ENCODE measurements at places on chromosomes 1 and 21.

DNA sequence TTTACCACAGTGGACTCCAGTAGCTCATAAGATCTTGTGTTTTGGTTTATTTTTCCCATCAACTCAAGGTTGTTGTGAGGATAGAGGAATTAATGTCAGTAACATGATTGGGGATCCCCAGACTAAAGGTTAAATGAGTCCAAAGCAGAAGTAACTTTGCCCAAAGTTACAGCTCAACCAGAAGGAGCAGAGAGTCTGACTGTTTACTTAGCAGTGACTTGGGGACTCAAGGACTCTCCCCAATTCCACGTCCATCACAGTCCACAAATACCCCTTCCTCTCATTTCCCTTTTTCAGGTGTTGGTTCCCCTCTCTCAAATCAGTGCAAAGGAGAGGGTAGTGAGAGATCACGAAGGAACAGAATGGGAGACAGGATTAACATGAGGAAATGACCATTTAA, 4.0 kb upstream of the ETV3 start:
- DNase-seq: no peak

GRCh38 chr1:111509997-111510375, 6.6 kb upstream of the ADORA3 start:
- DNase-seq: no peak

DNA sequence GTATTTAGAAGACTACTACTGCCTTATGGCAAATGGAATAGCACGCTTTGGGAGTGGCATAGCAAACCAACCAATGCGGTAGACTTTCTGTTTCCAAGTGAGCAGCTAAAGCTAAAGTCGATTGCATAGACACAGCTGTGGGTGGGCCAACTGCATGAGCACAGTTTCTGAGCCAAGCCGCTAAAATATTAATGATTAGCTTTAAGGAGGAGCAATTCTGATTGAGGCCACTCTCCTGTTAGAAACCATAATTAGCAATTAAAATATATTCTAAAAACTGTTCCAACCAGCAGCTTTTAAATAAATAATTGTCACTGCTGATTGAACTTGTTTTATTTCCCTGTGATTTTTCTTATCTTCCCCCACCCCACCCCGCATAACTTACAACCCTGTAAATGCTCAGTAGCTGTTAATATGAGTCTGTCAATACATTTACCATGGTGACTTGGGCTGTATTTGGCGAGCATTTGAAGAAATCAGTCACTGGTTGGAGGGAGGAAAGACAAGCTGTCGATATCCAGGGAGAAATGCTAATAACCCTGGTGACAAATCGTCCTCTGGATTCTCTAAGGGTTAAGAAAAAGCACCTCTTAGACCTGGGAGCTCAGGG, 32.2 kb downstream of the RNF220 start:
- DNase-seq: no peak

GRCh38 chr1:37255136-37255795, 219.1 kb upstream of the ZC3H12A start:
- DNase-seq: peak; percentile 34

DNA sequence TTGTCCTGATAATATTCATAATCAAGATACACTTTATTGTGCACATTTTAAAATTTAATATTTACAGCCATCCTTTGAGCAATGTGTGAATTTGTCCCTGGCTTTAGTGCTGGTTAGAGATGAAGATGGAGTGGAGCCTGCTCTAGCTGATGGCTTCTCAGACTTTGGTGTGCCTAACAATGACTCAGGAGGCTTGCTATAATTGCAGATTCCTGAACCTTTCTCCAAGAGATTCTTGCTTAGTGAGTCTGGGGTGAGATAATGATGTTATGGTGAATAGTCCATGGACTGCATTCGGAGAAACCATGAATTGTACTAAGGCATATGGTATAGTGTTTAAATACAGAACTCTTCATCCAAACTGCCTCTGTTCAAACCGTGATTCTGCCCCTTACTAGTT, 307.1 kb downstream of the PAPPA2 start:
- peak; percentile 56 for DNase-seq

GRCh38 chr1:88039240-88039639, 644.8 kb upstream of the PKN2 start:
- DNase-seq: no peak

DNA sequence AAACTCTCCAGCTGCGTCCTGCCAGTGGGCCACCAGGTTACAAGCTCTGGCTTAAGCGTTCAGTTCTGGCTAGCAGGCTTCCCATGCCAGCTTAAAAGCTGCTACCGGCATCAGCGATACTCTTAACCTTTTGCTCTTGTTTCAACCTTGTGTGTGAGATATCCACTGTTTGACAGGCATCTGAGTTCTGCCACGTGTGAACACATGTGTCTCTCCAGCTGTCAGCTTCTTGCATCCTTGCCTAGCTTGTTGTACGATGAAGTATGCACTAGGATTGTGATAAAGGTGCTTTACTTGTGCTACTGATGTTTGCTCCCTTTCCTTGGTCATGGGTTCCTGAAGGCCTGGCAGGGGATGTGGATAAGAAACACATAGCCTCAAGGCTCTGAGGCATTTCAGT, 201.6 kb downstream of the PRDM2 start:
- no peak for DNase-seq

DNA sequence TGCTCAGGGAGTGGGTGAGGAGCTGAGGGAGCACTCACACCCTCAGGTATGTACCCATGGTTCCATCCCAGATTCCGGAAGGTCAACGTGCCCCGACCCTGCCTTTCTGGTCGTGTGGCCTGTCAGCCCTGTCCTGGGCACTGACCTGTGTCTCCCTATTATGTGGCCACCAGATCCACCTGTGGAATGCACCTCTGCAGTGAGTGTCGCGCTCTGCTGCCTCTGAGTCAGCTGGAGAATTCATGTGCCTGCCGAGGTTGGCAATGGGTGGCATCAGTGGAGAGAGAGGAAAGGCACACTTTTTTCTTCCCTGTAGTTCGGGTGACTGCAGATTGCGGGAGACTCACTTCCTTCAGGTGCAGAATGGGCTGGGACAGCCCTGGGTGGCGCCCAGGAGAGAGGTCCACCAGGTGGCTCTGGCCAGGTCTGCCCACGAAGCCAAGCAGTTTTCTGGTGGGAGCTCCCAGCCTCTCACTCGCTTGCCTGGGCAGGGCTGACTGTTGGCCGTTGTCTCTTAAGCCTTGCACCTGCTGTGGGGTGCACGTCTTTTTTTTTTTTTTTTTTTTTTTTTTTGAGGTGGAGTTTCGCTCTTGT, 176.1 kb upstream of the TMEM51 start:
- no peak for DNase-seq

- peak; percentile 69 for DNase-seq
These were observed 231.2 kb upstream of the USP24 start for GRCh38 chr1:55446351-55446750.

- no peak for DNase-seq
These were observed 56.4 kb downstream of the PCBP3 start for GRCh38 chr21:45699966-45700365.

DNA sequence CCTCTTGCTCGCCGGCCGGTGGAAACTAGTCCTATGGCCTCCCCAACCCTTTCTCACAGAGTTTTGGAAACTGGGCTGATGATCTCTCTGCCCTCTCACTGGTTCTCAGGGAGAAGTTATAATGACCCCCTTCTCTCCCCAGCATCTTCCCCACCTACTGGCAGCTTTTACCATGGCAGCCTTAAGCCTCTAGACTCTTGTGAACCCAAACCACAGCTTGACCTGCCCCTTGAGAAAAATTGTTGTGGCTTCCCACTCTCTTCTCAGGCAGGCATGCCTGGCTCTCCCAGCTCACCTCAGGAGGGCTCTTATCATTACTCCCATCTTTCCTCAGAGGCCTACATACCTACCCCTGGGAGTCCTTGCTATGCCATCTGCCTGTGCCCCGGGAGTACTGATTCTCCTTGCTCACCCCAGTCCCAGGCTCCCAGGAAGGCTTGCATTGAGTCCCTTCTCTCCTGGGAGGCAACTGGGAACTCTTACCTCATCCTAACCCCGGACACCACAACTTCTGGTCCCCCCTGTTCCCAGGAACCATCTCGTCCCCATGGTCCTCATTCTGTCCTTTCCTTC, 1.6 kb downstream of the NSUN4 start:
- DNase-seq: peak; percentile 40

DNA sequence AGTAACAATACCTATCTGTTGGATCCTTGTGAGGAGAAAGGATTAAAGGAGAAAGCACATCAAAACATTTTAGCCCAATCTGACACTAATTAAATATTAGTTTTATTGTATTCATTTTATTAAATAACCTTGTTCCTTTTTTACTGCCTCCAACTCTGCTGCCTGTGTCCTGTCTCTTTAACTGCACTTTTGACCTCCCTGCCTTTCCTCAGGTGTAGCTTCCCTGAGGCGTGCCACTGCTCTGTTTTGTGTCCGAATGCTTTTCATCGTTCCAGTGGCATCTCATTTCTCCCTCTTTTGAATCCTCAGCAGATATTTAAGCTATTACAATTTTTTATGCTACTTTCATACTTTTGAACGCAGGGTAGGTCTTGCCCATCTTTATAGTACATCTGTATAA, 10.3 kb downstream of the SPRTN start:
- no peak for DNase-seq

- DNase-seq: no peak
These were observed 55.2 kb downstream of the LHX9 start for GRCh38 chr1:197972406-197972805.

DNA sequence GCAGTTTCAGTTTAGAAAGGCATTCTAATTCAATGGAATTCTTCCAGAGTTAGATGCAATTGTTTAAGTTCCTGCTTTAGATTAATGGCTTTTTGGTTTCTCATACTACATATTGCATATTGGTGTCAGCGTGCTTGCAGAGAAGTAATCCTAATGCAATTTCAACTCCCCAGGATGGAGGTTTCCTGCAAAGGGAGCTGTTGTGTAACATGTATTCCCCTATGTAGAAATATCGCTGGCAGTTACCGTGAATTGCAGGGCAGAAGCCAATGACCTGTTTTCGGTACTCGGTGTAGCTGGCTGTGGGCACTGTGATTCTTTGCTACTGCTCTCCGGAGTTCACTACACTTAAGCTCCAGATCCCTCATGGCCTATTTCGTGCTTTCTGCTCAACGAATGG, 256.1 kb upstream of the PTBP2 start:
- DNase-seq: no peak

DNA sequence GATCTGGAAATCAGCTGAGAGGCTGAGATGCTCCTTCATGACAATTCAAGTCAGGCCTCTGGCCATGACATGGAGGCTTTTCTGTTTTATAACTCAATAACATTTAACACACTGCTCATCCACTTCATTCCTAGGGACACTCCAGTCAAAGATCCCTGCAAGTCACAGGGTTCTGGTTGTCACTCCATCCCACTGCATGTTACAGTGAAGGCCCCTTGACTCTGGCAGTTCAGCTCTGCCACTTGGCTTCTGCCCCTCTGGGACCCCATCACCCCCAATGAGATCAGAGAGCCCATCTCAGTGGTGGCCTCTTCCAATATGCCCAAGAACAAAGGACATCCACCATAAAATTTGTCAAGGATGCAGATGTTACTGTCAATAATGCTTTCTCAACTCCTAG, 10.0 kb upstream of the FAM110D start:
- no peak for DNase-seq

DNA sequence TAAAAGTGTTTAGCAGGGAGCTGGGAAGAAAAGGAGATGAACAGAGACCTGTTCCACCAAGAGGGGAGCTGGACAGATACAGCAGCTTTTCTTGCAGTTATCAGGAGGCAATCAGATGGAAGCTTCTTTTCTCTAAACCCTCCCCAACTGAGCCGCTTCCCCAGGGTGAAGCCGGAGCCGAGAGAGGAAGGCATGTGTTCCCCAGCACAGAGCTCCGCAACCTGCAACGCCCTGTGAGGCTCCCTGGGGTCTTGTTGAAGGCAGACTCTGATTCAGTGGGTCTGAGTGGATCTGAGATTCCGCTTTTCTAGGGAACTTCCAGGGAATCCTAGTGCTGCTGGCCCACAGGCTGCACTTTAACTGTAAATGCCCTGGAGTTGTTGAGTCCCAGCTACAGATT, 139.1 kb upstream of the COA6 start:
- DNase-seq: no peak

DNA sequence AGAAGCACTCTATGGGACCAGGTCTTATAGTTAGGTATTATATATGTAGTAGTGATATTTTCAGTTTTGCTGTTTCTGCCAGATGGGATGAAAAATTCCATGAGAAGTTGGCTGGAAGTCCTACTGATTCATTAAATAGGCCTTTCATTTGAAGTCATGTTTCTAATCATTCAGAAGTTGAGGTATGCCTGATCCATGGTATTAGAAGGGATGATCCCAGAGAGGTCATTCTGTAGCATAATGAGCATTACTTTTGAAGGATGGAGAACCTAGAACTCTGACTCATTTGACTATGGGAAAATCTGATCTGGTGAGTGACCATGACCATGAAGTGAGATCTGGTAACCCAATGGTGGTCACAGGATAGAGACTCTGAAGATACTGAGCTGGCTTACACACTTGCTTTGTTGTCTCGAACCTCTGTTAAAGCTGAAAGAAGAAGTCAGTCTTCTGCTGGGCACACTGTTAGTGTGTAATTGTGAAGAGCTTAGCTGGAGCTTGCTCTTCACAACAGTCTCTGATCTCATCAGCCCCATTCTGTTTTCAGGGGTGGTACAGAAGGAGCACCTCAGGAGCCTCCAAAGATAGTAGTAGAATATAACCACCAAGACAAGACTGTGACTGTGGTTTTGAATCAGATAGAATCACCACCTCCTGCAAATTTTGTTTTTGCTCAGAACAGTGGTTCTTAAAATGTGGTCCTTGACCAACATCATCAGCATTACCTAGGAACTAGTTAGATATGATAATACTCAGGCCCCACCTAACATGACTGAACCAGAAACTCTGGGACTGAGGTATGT, 9.0 kb downstream of the MGST3 start:
- no peak for DNase-seq

GRCh38 chr1:51669816-51670215, 52.9 kb downstream of the OSBPL9 start:
- no peak for DNase-seq

DNA sequence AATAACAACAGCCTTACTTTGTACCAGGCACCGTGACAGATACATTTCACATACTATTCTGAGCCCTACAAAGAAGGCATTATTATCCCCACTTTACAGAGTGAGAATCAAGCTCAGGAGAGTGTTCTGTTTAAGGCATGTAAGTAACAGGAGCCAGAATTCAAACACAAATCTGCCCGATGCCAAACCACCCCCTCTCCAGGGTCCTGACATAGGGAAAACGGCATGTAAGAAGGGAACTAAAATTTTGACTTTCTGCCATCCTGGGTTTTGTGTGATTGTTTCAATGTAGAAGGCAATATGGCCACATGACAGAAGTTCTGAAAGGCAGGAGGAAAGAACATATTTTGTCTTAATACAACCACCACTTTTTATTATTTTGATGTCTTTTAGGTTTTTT, 5.5 kb downstream of the FUCA1 start:
- DNase-seq: no peak

GRCh38 chr1:9020305-9020704, 5.9 kb downstream of the SLC2A7 start:
- DNase-seq: no peak

- DNase-seq: peak; percentile 75
These were observed 23.3 kb downstream of the NGF start for GRCh38 chr1:115314765-115315164.

- DNase-seq: no peak
These were observed 661 bp downstream of the GBP4 start for GRCh38 chr1:89198081-89198480.
